ENCODE measurements at places on chromosomes 5 and 9. TPM values are rescaled to one million over a fixed set of nuclear protein-coding genes. Genes with fewer than 3 reads are reported as not detected.

- DNase-seq: no peak
Measured at GRCh38 chr9:24035816-24036215, 209.8 kb upstream of the ELAVL2 start.

The NR5A1 gene
- not detected for total RNA-seq

The PDE8B gene
- total RNA-seq: not detected

The ZNF367 gene
- total RNA-seq: 18.2 TPM

- peak; percentile 18 for DNase-seq
Measured at GRCh38 chr5:96962540-96962991, 26.7 kb downstream of the LNPEP start.

- DNase-seq: no peak
Measured at GRCh38 chr9:14089051-14089803, 224.7 kb downstream of the NFIB start.

- no peak for DNase-seq
Measured at GRCh38 chr5:76683816-76684731, 31.9 kb upstream of the F2R start.
